ENCODE measurements at places on chromosomes 4 and X.

GRCh38 chr4:147160908-147161513 is 215.3 kb upstream of the TTC29 start:
- DNase-seq: no peak

GRCh38 chr4:168634276-168634802 is 137.5 kb downstream of the PALLD start:
- no peak for DNase-seq

GRCh38 chrX:12874581-12874980 is 7.7 kb downstream of the TLR7 start:
- no peak for DNase-seq

DNA sequence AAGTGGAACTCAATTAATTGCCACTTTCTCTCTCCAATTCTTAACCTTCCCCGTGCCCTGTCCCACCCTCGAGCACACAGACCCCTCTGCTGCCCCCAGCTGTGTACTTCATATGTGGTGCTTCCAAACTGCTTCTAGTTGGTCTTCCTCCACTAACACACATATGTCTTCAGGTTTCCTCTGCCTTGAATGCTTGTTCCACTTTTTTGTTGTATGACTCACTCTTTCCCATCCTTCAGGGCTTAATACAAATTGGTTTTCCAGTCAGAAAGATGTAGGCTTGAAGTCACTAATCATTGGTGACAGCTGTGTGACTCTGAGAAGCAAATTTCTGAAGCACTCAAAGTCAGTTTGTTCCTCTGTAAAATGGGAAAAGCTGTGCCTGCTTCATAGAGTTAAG is 30.6 kb downstream of the TRIM2 start:
- no peak for DNase-seq

DNA sequence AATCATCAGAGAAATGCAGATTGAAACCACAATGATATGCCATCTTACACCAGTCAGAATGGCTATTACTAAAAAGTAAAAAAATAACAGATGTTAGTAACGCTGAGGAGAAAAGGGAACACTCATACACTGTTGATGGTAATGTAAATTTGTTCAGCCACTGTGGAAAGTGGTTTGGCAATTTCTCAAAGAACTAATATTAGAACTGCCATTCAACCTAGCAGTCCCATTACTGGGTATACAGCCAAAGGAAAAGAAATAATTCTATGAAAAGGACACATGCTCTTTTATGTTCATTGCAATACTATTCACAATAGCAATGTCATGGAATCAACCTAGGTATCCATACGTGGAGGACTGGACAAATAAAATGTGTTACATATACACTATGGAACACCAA is 566.3 kb downstream of the STPG2 start:
- DNase-seq: no peak

GRCh38 chrX:24184018-24184417 is 34.5 kb downstream of the ZFX start:
- no peak for DNase-seq

DNA sequence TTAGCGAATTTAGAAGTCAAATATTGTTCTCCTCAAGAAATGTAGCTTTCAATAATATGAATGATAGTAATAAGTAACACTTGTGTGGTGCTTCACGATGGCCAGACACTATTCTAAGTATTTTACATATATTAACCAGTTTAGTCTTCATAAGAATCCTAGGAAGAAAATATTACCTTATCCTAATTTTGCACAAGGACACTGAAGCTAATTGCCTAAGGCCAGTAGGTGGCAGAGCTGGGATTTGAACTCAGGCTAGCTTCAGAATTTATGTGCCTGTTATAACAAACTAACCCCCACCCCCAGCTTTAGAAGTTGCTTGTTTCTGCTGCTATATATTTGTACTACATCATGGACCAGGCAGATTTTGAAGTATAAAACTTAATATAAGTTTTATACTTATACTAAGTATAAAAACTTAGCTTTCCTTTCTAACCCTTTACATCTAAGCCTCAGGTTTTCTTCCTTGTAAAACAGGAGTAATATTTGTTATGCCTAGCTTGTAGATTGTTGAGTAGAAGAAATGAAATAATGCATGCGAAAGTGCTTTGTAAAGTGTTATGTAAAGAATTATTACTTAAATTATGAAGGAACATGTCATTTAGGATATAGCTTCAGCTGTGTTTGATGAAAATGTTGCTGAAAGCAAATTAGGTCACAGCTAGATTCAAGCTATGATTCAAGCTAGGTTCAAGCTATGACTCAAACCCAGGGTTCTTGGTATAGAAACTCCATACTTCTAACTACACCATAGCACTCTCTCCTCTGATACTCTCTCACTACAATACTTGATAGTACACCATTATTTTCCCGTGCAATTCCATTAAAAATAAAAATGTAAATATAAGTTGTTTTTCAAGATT is 4.2 kb upstream of the CDS1 start:
- no peak for DNase-seq

- DNase-seq: no peak
Measured at GRCh38 chr4:127469959-127470809, 162.6 kb upstream of the INTU start.

DNA sequence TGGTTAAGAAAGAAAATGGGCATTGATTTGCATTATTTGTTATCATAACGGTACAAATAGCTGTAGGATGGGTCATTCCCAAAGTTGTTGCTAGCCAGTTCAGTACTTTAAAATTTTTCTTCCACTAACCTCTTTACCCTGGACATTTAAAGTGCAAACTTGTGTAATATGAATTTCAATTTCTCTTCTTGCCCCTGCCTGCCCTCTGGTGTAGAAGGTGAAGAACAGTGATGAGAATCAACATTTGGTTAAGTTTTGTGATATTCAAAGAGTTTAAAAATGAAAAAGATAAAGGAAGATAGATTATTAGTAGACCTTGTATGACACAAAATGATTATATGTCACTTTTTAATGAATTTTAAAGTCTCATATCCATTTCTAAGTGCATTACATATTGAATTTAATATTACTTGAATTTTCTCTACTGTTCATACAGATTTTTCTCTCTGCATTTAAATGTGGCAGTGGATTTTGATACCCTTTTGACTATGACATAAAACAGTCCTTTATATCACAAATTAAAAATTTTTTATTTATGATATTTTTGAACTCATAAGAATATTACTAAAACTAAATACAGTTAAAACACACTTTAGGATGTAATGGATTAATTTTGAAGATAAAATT is 337.7 kb downstream of the BMPR1B start:
- no peak for DNase-seq

DNA sequence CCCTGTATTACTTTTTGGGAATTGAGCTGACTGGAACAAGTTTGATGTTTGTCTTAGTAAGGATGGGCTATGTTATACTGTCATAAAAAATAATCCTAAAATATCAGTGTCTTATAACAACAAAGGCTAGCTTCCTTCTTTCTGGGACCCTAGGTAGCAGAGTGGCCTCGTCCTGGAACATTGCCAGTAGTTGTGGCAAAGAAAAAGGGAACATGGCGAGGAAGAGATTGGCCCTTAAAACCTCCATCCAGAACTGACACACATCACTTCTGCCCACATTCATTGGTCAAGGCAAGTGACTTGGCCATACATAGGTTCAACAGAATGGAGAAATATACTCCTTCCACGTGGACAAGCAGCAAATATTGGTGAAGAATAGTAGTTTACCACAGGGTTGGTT is 287.9 kb downstream of the PPP1R2C start:
- DNase-seq: no peak

DNA sequence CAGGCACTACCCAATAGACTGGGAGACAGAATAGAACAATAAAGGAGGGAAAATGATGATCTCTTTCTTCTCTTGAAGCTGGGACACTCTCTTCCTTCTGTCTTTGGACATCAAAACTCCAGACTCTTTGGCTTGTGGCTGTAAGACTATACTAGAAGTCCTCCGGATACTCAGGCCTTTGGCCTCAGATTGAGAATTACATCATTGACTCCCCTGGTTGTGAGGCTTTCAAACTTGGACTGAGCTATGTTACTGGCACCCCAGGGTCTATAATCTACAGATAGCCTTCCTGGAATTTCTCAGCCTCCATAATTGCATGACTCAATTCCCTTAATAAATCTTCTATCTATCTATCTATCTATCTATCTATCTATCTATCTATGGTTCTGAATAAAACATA is 294.2 kb upstream of the CT83 start:
- DNase-seq: no peak

DNA sequence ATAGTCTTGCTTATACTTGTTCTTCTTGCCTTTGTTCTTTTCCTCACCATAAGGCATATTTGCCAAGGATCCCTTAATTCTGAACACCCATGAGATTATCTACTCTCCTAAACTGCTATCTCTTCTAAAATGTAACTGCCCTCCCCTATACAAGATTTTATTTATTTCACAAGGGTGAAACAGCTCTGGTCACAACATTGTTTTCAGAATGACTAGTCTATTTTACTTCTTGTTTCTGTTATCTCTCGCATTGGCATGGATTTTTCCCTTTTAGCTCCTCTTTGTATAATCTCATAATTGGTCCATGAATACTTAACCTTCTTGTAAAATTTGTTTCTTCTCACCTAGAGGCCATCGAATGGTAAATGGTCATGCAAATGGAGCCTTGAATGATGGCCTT is 17.2 kb upstream of the COL25A1 start:
- DNase-seq: no peak

GRCh38 chr4:35500812-35501211 is 743.5 kb downstream of the ARAP2 start:
- DNase-seq: no peak

DNA sequence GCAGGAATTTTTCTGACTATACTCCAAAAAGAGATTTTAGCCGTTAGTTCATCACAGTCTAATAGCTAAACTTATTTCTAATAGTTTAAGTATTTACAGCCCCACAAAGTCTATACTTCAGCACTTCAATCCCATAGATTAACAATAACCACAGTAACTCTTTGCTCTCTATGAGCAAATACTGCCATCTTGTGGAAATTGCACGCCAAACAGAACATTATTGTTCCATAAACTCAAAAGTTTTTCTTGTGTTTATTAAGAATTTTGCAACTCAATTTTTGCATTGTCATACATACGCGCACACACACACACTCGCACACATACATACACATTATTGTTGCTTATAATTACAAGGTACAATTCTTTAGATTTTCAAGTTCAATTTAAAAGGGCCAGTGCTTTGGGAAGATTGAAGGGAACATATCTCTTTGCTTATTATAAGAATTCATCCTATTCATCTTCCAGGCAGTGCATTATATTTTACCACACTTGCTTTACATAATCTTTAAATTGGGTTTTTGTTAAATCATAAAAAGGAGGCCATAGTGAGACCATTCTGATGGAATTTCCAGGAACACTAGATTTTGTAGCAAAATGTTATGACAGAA is 63.8 kb upstream of the ATOH1 start:
- DNase-seq: no peak

- no peak for DNase-seq
Measured at GRCh38 chr4:43089730-43090129, 197.2 kb downstream of the GRXCR1 start.

GRCh38 chr4:31741326-31741725 is 1021.2 kb downstream of the PCDH7 start:
- DNase-seq: no peak

GRCh38 chr4:3809028-3809427 is 42.8 kb downstream of the ADRA2C start:
- no peak for DNase-seq

DNA sequence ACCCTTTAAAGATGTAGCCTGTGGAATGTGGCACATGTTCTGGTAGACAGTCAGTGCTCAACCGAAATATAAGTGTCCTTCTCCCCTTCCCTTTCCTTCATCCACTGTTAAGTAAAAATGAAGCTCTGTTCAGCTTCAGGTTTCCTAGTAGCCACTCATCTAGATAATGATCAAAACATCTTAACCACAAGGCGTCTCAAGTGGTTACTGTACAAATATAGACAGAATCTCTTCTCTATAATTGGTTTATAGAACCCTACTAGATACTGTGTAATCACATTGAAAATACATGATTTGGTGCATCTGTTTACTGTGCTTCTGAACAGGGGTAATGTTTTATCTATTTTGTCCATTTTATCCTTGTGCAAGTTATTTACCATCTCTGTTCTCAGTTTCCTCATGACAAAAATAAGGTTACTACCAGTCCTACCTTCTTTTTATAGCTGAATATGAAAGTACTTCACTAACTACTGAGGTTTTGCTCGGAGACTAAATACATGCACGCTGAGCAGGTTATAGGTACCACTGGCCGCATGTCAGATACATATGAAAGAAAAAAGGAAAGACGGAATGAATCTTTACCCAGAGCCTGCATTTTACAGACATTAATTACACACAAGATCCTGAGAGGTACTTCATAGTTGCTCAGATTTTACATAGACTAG is 20.3 kb upstream of the SLC25A4 start:
- DNase-seq: no peak

GRCh38 chr4:77175201-77175611 is 18.2 kb downstream of the CCNG2 start:
- no peak for DNase-seq

DNA sequence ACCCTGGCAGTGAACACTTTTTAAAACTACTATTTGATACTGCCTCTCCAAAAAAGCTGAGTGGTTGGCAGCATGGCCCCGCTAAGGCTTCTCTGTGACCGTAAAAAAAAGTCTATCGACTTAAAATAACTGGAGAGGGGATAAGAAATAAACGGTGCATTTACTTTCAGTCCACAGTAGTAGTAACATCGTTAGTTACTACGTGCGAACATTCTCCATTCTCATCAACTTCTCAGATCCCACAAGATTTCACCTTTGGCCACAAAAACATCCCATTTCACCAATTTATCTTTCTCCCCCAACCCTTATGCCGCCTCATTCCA is 524 bp upstream of the EXOSC9 start:
- no peak for DNase-seq

- no peak for DNase-seq
Measured at GRCh38 chr4:16609170-16609758, 289.2 kb downstream of the LDB2 start.

- DNase-seq: no peak
Measured at GRCh38 chrX:115581759-115582615, 21.0 kb downstream of the PLS3 start.

- no peak for DNase-seq
Measured at GRCh38 chrX:103640401-103641155, 11.8 kb downstream of the TCEAL1 start.

- DNase-seq: no peak
Measured at GRCh38 chr4:105193536-105193935, 46.9 kb downstream of the TET2 start.

- no peak for DNase-seq
Measured at GRCh38 chr4:78691971-78692821, 84.0 kb upstream of the BMP2K start.

- DNase-seq: no peak
Measured at GRCh38 chr4:159770401-159770800, 667.5 kb downstream of the RAPGEF2 start.

- DNase-seq: no peak
Measured at GRCh38 chr4:151114986-151115385, 15.6 kb downstream of the RPS3A start.

DNA sequence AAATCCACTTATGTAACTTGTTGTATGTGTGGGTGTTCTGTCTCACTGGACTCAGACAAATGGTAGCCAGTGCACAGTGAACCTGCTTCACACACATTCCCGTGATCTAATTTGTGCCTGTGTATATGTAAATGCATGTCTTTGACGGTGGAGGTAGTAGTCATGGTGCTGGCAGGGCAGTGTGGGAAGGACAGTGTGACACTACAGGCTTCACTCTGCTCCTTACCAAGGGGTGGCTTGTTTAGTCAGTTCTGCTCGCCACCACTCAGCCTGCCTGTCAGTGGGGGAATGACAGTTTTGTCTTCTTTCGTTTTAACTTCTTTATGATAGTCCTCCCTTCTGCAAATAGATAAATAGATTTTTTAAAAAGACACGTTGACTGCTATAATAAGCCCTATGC is 17.7 kb upstream of the PAQR3 start:
- DNase-seq: no peak

All from activated T-cell treated with anti-CD3 and anti-CD28 coated beads for 48 hours (primary cell).